ENCODE measurements at places on chromosomes 11 and 22. TPM values are rescaled to one million over a fixed set of nuclear protein-coding genes. Genes with fewer than 3 reads are reported as not detected.

The TRIM49 gene
- not detected for total RNA-seq

The UPK2 gene
- total RNA-seq = not detected

The BDNF gene
- total RNA-seq = 0.31 TPM

- no peak for DNase-seq
Observed at GRCh38 chr11:71236836-71237475, 15.4 kb downstream of the SHANK2 start.

The TPST2 gene
- 40.3 TPM for total RNA-seq

The OR2AG2 gene
- total RNA-seq = 0.19 TPM

- DNase-seq = no peak
Observed at GRCh38 chr11:92489826-92490399, 265.3 kb downstream of the FAT3 start.

- no peak for DNase-seq
Observed at GRCh38 chr11:99154277-99154676, 133.5 kb downstream of the CNTN5 start.

DNA sequence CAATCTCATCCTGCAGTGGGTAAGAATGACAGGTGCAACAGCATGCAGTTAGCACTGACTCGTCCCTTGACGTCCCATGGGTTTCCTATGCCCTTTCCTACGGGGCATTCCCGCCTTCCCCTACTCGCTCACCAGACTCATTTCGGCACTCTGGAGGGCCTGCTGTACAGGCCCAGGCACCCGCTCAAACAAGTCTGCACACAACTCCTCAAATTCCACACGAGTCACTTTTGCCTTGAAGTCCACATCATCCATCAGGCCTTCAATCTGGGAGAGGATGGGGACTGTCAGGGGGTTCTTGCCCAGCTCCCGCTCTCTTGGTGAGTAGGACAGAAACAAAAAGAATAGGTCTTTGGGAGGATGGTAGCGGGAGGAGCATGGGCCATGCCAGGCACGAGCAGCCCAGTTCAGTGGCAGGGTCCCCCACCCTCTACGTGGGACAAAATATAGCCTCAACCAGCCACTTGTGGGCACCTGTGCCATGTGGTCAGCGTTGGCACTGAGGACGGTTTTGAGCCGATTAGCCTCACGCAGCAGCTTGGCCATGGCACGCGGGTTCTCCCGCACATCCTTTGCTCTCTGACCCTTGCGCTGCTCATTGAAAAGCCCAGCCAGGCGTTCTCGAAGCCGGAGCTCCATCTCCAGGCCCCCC is 4.7 kb downstream of the HYOU1 start:
- DNase-seq = no peak

DNA sequence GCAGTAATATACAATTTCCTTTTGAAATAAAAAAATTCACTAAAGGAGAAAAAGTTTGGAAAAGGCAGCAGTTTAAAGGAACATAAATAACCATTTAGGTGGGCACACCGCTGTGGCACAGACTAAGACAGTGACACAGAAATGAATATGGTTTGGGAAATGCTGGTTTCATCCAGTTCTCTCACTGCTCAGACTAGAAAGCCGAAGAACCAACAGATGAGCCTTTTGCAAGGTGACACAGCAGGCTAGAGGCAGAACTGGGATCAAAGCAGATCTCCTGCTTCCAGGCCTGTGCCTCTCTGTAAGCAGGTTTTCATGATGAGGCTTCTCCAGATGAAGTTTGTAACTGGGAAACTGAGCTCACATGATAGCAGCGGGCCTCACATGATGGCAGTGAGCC is 380.0 kb upstream of the NARS2 start:
- DNase-seq = no peak

DNA sequence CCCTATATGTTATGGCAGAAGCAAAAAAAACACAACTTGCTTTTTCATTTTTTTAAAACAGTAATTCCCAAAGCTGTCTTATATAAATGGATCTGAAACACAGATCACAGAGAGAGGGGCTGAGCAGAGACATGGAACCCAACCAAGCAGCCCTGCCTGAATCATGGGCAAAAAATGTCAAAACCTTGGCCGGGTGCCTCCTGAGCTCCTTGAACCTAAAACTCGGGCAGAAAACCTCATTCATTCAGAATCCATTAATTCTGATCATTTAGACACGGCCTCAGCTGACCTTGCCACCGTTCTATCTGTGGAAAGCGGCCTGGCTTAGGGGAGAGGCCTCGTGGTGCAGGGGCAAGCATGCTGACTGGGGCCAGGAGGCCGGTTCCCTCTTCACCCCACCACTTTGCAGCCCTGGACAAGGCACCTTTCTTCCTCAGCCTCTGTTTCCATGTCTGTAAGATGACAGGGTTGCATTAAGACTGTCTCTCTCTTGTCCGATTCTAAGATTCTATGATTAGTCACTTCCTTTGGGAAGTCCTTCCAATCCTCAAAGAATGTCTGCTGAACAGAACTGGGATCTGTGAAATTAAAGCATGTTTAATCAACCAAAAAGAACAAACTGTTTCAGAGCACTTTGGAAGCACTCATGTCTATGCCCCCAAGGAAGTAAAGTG is 26.0 kb downstream of the TENM4 start:
- no peak for DNase-seq

The APOL4 gene
- total RNA-seq = 8.7 TPM

GRCh38 chr22:27588268-27588667 is 213.3 kb downstream of the MN1 start:
- no peak for DNase-seq

DNA sequence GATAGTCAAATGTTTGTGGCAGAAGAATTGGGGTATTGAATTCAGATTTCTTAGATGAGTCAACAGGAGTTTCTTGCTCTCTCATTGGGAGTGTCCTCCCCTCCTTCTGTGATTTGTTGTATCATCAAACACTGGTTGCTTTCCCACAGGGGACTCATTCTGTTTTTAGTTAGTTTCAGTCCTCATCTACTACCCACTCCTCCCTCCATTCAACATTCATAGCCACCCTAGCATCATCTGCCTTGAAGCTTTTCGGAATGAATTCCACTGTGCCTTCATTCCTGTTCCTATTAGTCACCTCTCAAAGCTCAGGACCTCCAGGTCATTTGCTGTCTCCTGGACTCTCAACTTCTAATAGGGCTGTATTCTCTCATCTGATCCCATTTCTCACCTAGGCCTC is 31.5 kb upstream of the RAB38 start:
- no peak for DNase-seq

DNA sequence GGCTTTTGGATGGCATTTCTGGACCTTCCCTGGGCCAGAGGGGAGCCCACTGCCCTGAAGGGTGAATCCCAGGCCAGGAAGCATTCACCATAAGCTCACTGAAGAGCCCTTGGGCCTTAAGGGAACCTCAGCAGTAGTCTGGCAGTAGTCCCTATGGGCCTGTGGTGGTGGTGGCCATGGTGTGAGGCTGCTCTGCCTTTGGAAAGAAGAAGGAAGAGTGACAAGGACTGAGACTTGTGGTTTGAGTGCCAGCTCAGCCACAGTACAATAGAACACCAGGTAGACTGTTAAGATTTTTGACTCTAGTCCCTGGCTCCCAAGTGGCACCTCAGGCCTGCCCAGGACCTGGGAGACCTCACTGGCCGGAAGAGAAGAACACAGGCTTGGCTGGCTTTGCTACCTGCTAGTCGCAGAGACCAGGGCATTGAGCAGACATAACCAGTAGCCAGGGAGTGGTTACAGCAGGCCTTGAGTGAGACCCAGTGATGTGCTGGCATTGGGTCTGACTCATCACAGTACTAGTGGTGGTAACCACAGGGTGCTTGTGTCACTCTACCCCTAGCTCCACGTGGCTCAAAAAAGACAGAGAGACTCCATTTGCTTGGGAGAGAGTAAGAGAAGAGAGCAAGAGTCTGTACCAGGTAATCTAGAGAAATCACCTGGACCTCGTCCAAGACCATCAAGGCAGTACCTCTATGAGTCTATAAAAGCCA is 259.8 kb upstream of the BLID start:
- DNase-seq = no peak

DNA sequence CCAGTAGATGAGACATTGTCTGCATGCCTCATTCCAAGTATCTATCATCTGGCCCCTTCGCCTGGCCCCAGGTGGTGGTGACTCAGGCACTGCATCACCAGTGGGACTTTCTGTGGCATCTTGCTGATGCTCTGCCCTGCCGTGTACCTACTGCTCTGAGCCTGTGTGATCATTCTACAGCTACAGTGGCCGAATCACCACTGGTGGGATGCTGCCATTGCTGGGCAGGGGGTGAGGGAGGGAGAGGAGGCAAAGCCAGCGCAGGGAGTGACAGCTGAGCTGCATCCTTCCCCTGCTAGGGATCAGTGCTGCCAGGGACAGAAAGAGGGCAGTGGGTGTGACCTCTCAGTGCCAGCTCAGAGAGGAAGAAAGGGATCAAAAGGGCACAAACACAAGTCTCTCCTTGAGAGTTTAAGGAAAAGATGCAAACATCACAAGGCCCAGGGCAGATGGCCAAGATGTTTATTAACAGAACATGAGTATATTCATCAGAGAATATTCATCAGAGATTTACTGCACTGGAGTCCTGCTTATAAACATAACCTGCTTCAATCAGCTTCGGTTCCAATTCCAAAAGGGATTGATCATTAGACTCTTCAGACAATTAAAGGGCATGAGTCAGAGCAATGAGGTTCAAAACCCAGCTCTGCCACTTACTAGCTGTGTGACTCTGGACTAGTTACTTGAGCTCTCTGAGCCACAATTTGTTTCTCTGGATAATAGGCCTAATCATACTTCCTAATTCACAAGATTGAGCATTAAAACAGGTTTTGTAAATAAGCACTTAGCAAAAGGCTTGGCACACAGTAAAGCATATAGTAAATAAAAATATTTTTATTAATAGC is 109.8 kb downstream of the NAT10 start:
- no peak for DNase-seq

DNA sequence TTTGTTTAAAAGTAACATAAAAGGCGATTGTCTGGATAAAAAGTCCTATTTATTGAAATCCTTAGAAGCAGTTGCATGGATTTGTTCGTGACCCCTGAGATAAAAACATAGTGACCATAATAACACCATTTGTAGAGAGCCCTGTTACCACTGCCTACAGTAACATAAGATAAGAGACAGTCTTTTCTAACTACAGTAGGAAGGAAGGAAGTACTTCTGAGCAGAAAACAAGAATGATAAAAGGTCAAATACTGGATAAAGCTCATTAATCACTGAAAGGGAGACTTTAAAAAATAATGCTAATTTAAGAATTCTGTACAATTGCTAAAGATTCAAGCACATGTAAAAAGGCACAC is 47.1 kb upstream of the SOX6 start:
- no peak for DNase-seq

DNA sequence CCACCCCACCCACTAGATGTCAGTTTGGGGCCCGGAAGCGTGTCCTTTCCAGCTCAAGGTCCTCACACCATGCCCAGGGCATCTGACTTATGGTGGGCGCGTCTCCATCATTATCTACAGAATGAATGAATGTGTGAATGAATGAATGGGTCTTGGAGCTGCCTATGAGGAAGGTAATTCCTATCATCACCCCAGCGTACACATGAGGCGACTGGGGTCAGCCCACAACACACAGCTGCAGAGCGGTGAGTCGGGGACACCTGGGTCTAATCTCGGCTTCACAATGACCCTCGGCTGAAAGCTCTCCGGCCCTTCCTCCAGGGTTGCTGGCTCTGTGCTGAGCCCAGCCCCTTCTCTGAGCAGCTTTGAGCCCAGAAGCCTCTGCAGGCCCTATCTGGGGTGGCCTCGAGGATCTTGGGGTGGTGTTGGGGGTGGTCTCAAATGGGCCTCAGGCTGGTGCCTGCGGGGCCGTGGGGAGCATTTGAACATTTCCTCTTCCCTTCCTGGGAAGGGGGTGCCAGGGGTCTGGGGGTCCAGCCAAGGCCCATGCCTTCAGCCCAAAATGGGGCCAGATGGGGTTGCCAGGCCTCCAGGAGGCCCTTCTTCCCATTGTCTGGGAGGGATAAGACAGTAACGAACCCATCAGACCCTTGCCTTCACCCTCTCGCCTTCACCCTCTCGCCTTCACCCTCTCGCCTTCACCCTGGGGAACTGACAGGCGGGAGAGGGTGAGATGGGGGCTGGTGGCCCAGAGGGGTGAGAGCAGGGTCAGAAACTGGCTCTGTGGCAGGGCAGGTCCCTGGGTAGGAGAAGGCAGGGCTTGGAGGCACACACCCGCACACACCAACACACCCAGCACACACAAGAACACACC is 82.4 kb downstream of the MYEOV start:
- DNase-seq = no peak

DNA sequence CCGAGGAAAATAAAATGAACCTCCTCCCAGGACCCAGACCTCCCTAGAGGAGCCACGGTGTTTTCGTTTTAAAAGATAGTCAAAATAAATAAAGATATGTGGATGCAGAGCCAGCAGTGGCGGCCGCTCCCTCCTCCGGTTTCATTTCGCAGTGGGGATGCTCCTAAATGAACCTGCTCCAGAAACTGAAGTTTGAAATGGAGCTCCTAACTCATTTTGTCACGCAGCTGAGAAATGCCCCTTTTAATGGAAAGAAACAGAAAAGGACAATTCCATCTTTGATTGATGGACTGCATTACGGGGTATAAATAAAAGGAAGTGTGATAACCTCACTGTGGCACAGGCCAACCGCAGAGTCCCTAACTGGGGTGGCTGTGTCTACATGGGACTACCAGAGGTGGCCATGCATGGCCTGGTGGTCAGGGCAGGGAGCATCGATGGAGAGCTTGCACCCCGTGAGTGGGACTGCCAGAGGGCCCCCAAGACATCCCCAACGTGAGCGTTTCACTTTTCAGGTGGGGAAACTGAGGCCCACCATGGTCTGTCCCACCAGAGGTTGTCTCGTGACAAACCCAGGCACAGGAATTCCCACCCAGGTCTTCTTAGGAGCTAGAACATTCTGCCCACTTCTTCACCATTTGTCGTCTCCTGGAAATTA is 426.6 kb downstream of the BRD1 start:
- DNase-seq = no peak

DNA sequence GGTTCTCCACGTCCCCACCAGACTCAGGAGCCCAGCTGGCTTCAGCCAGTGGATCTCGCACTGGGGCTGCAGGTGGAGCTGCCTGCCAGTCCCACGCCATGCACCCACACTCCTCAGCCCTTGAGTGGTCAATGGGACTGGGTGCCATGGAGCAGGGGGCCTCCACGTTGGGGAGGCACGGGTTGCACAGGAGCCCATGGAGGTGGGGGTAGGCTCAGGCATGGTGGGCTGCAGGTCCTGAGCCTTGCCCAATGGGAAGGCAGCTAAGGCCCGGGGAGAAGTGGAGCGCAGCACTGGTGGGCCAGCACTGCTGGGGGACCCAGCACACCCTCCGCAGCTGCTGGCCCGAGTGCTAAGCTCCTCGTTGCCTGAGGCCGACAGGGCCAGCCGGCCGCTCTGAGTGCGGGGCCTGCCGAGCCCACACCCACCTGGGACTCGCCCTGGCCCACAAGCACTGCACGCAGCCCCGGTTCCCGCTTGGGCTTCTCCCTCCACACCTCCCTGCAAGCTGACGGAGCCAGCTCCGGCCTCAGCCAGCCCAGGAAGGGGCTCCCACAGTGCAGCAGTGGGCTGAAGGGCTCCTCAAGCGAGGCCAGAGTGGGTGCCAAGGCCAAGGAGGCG is 258.5 kb upstream of the PDGFD start:
- no peak for DNase-seq

The WNT7B gene
- total RNA-seq = 1.6 TPM

GRCh38 chr11:103681855-103682254 is 354.6 kb upstream of the DDI1 start:
- DNase-seq = no peak

Data from kidney (tissue), 22 donors.